Osteoblast (primary cell): ENCODE measurements at places on chromosomes 13 and 19. TPM values are rescaled to one million over a fixed set of nuclear protein-coding genes. Genes with fewer than 3 reads are reported as not detected.

Gene EXOSC5
- total RNA-seq, result 13.3 and 14.5 TPM in 2 replicates

Gene RDH8
- total RNA-seq, result not detected in 2 replicates

Gene CPT1C
- 10.9 and 17.0 TPM in 2 replicates for total RNA-seq

Gene ERCC1
- total RNA-seq, result 88.4 and 96.3 TPM in 2 replicates

Gene PCDH17
- under 0.01 and 0.59 TPM in 2 replicates for total RNA-seq

Gene PABPC3
- under 0.01 and 0.29 TPM in 2 replicates for total RNA-seq

Gene FPR3
- 0.59 and 1.1 TPM in 2 replicates for total RNA-seq

Gene TDRD12
- total RNA-seq, result under 0.01 and 0.36 TPM in 2 replicates

Gene UHRF1
- total RNA-seq, result 7.4 and 7.6 TPM in 2 replicates

Gene CFD
- 8.3 and 19.9 TPM in 2 replicates for total RNA-seq

Gene GRIN2D
- total RNA-seq, result under 0.01 TPM in 2 replicates

Gene KCNJ14
- total RNA-seq, result 0.59 and 0.72 TPM in 2 replicates
